ENCODE measurements at places on chromosomes 11 and 22.

DNA sequence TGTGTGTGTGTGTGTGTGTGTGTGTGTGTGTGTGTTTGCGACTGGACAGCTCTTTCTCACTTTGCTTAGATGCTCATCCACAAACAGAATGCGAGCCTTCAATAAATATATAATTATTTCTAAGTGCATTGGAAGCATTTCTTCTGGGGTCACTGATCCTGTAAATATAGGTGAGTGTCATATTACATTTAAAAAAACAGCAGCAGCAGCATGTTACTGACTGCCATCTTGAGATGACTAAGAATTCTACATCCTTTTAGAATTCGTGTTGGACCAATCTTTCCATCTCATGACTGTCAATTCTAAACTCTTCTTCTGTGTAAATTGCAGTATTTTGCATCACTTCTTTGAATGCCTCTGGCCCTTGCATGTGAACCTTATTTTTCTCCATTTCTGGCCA is 238.0 kb upstream of the DDI1 start:
- no peak for DNase-seq

DNA sequence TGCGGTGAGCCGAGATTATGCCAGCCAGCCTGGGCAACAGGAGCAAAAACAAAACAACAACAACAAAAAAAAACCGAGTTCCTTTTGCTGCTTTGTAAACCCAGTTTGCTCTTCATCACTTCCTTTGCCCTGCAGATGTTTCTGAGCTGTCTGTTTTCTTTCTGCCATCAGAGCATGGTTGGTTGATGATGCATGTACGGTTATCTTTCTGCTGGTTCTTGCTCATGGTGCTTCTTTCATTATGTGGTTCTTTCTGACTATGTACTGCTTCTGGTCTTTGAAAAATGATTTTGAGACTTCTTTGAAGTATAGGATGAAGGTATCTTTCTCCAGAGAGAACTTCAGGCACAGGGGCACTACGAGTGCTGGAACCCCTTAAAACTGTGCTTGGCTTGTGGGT is 13.2 kb downstream of the TANGO2 start:
- no peak for DNase-seq

GRCh38 chr11:102386136-102386734 is 39.2 kb downstream of the BIRC2 start:
- no peak for DNase-seq

DNA sequence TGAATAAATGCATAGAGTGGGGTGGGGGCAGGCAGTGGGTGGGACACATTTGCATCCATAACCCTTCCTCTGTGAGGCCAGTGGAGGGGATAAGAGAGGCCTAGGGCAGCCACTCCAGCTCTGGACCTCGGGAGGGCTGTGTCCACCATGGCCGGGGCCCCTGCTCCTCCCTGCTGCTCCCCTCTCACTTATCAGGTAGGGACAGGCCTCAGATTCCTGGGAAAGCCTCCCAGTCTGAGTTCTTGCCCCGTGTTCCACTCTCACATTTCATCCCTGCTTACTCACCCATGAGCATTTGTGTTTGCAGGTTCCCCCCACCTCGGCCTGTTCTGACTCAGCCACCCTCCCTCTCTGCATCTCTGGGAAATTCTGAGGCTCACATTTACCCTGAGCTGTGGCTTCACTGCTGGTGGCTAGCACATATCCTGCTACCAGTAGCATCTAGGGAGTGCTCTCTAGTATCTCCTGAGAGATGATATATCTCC is 128.7 kb upstream of the TOP3B start:
- DNase-seq = peak; percentile 72

DNA sequence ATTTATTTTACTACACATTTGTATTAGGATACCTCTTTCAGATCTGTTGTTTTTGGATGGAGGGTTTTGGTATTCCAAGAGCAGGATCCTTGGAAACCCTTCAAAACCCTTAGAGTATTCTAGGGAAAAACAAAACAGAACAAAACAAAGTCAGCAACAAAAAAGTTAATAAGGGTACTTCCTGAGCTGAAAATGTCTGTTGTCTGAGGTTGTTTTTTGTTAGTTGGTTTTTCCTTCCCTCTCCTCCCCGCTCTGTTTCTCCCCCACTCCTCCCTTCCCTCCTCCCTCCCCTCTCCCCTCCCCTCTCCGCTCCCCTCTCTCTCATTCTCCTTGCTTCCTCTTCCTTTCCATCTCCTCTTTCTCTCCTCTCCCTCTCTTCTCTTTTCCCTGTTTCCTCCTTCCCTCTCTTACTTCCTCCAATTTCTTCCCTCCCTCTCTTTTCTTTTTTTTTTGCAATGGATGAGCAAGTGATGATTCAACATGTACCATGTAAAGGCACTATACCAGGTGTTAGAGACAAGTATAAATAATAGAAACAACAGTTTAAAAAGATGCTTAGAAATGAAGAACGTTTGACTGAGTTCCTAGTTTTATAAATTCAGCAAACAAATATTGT is 160.6 kb downstream of the TMEM135 start:
- no peak for DNase-seq

DNA sequence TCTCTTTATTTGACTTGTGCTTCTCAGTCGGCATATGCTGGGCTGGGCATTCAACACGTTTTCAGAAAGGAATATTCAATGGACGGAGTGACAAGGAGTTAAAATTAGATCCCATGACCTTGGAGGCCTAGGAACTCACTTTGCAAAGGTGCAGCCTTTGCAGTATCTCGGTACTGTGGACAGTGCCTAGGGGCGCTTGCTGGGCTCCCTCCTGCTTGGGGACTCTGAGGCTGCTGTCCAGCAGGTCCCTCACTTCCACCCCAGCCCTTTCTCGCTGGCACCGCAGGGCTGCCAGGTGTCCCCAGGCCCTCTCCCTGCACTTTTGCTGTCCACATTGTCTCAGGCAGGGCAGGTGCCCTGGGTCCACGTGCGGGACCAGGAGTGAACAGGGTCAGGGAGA is 255.5 kb upstream of the B3GAT1 start:
- DNase-seq = no peak

GRCh38 chr11:30159546-30159945 is 71.3 kb upstream of the FSHB start:
- no peak for DNase-seq
